PC-9 (cell line): ENCODE measurements at places on chromosomes 5 and 9. TPM values are rescaled to one million over a fixed set of nuclear protein-coding genes. Genes with fewer than 3 reads are reported as not detected.

DNA sequence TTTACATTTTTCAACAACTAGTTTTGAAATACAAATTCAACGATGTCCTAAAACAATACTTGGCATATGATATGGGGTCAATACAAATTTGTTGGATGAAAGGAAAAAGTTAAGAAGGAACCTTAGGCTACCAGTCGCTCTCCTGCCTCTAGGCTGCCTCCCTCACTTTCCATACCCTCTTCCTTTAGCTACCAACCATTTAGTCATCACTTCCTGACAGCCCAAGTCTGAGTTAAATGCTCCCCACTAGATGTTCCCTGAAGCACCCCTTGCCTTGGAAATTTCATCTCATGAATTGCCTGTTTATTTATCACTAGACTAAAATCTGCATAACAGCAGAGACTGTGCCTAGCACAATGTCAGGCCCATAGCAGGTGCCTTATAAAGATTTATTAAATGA, 2.7 kb upstream of the LARS1 start:
- H3K27ac ChIP-seq, result no peak overlapping the region
- peaks cover 18% of the 10 kb centered on the region for H3K4me1 ChIP-seq
- no peaks in the 10 kb centered on the region for H3K27me3 ChIP-seq
- DNase-seq, result no peak
- H3K4me3 ChIP-seq, result no peak overlapping the region

DNA sequence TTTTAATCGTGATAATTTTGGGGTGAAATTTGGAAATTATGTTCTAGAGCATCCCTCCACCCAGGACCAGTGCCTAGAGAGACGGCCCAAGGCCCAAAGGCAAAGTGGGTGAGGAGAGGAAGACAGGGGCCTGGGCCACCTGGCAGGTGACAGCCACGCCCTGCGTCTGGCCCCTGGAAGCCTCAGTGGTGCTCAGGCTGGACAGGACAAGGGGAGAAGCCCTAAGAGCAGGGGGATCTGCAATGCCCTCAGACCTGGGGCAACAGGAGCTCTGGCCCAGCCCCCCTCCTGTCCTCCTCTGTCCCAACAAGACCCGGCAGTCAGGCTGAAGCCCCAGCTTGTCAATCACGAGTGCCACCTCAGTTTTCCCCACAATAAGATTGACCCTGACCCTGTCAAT, 134.8 kb downstream of the ADAMTS2 start:
- no peak overlapping the region for H3K4me3 ChIP-seq
- no peak overlapping the region for H3K27ac ChIP-seq
- peaks cover 94% of the 10 kb centered on the region for H3K27me3 ChIP-seq
- H3K36me3 ChIP-seq, result no peaks in the 10 kb centered on the region
- H3K4me1 ChIP-seq, result no peaks in the 10 kb centered on the region

GRCh38 chr9:100070104-100071041, 28.4 kb downstream of the ERP44 start:
- H3K27me3 ChIP-seq, result no peaks in the 10 kb centered on the region
- no peak overlapping the region for H3K4me3 ChIP-seq
- peaks cover 9% of the 10 kb centered on the region for H3K4me1 ChIP-seq
- no peak overlapping the region for H3K27ac ChIP-seq
- no peaks in the 10 kb centered on the region for H3K36me3 ChIP-seq

- no peaks in the 10 kb centered on the region for H3K27me3 ChIP-seq
- no peak overlapping the region for H3K27ac ChIP-seq
- no peaks in the 10 kb centered on the region for H3K4me1 ChIP-seq
- no peak for DNase-seq
- H3K4me3 ChIP-seq, result no peak overlapping the region
Observed at GRCh38 chr9:131238402-131239021, 37.8 kb downstream of the FAM78A start.

- H3K36me3 ChIP-seq, result no peaks in the 10 kb centered on the region
- no peak for DNase-seq
- H3K27me3 ChIP-seq, result no peaks in the 10 kb centered on the region
- H3K4me1 ChIP-seq, result peaks cover 39% of the 10 kb centered on the region
Observed at GRCh38 chr5:1125030-1125357, 13.1 kb upstream of the SLC12A7 start.

DNA sequence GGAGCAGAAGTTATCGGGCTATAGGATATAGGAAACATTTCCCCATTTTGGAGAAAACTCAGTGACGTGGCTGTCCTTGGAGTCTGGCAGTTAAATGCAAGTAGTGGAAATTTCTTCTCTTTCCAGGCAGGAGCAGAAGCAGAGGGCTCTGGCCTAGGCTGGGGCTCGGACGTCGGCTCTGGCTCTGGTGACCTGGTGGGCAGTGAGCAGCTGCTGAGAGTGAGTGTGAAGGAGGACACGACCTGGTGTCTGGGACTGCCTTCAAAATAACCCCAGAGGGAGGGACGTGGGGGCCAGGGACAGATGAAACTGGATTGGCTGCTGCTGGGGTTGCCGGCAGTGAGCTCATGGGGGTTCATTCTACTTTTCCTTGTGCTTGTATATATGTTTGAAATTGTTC, 79.5 kb downstream of the COL15A1 start:
- H3K27me3 ChIP-seq, result no peaks in the 10 kb centered on the region
- H3K4me1 ChIP-seq, result peaks cover 26% of the 10 kb centered on the region
- H3K36me3 ChIP-seq, result no peaks in the 10 kb centered on the region
- no peak overlapping the region for H3K4me3 ChIP-seq

Gene HABP4
- 8.1 and 11.0 TPM in 2 replicates for total RNA-seq

Gene SNX2
- total RNA-seq, result 36.7 and 42.4 TPM in 2 replicates

Gene THBS4
- 6.6 and 8.1 TPM in 2 replicates for total RNA-seq
